Smooth muscle cell of the brain vasculature (primary cell): ENCODE measurements at places on chromosomes 13 and 19.

DNA sequence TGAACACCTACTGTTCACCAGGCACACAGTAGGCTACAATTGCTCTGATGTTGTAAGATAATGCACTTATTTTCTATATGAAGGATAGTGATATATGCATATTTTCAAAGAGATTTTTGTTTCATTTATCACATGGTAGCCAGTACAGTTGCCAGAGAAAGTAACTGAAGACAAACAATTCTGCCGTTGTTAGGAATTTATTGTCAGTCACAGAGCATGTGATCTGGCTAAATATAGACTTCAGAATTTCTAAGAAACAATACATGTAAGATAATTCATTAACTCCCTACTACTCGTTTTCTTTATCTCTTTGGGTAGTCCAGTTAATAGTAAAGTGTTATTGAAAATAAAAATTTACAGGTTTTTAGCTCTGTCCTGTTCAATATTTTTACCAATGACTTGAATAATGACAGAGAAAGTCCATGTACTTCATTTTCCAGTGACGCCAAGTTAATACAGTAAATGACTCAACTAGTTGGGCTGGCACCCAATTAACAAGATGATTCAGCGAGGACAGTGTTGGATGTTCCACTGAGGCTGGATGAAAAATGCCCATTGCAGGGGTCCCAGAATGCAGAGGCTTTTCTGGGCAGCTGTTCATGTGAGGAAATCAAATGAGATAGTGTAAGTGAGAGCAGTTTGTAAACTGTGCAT lies 35.6 kb downstream of the GJA3 start:
- no peak for DNase-seq

- DNase-seq = no peak
Observed at GRCh38 chr13:26601669-26602068, 44.2 kb downstream of the WASF3 start.

DNA sequence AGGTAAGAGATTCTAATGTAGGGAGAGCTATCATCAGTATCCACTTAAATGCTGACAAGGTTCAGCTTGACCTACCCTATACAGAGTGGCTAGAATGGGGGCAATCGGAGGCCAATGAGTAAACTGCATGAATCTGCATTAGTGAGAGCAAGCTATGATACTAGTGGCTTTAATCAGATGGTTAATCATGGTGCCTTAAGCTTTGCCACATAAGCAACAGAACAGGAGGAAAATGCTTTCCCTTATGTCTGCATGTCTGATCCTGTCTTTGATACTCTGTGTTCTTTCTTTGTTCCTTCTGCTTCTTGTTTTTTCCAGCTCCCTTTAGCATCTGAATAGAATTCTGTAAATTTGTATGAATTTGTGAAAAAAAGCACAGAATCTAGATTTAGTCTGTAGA lies 91.1 kb downstream of the WDFY2 start:
- no peak for DNase-seq

- DNase-seq = no peak
Observed at GRCh38 chr13:88424463-88424862, 753.3 kb downstream of the SLITRK5 start.

- DNase-seq = no peak
Observed at GRCh38 chr13:101408992-101409656, 7.2 kb downstream of the NALCN start.

- no peak for DNase-seq
Observed at GRCh38 chr19:6381030-6381750, 5.5 kb upstream of the PSPN start.

DNA sequence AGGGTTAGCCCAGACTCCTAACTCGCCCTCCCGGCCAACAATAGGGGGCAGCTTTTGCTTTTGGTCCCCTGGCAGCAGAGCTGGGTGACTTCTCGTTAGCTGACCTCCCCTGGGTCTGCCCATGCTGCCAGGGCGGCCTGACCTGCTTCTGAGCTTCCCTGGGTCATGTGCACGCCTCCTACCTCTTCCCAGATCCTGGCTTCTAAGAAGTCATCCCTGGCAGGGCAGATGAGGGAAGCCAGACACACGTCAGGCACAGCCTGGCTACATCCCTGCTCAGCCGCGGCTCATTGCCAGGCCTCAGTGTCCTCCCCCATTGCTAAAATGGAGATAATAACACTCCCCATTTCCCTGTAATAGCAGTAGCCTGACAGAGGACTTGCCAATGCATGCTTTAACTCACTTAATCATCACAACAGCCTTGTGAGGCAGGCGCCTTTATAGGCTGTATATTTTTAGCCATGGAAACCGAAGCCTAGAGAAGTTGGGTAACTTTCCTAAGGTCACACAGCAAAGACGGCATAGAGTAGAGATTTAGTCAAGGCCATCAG lies 2.1 kb downstream of the KCNK6 start:
- no peak for DNase-seq

DNA sequence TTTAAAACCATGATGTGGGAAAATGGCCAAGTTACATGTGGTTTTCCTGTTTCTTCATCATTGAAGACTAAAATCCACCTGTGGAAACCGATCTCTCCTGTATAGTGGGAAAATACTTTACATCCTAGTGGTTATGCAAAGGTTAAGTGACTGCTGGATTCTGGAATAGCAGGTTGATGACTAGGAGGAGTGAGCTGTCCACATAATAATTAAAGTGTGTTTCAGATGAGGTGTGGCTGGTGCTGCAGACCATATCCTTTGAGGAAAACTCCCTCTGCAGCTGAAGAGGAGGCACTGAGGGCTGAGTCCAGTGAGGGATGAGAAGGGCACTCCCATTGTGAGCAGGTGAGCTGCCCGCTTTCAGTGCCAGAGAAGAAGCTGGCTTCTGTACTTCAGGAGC lies 43.2 kb downstream of the DCLK1 start:
- DNase-seq = no peak

DNA sequence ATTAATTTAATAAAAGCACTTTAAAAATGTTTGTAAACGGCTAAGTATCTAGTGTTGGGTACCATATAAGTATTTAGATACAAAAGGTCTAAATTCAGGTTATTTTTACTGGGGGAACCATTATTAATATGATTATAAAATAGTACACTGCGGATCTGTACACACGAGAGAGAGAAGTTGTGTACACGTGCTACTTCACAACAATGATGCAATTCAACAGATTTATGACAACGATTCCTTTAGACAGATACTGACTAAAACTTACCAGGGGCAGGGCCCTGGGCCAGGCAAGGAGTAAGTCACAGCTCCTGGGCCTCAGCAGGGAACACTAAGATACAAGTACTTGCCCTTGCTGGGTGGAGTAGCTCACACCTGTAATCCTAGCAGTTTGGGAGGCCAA lies 29.1 kb upstream of the TPTE2 start:
- no peak for DNase-seq

GRCh38 chr19:1513499-1514294 lies 878 bp upstream of the ADAMTSL5 start:
- no peak for DNase-seq

GRCh38 chr19:39949026-39949747 lies 14.8 kb upstream of the FCGBP start:
- DNase-seq = no peak

GRCh38 chr19:32337084-32337808 lies 8.2 kb upstream of the ZNF507 start:
- no peak for DNase-seq

GRCh38 chr19:27868007-27868406 lies 1344.9 kb downstream of the UQCRFS1 start:
- no peak for DNase-seq

DNA sequence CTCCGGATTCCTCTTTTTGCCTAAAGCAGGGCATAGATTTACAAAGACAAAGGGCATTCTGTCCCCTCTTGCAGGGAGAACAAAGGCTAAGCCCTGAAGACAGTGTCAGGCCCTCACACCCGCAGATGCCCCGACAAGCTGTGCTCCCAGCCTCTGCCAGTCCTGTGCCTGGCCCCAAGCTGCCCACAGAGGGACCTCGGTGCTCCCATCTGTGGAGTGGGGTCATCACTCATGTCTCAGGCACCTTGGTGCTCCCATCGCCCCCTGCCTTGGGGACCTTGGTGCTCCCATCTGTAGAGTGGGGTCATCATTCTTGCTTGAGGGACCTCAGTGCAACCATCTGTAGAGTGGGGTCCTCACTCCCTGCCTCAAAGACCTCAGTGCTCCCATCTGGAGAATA lies 24.3 kb downstream of the C13orf46 start:
- DNase-seq = no peak
